ENCODE measurements at places on chromosomes 2 and 18.

GRCh38 chr2:241958818-241959545, 89.5 kb downstream of the RTP5 start:
- no peak for DNase-seq

DNA sequence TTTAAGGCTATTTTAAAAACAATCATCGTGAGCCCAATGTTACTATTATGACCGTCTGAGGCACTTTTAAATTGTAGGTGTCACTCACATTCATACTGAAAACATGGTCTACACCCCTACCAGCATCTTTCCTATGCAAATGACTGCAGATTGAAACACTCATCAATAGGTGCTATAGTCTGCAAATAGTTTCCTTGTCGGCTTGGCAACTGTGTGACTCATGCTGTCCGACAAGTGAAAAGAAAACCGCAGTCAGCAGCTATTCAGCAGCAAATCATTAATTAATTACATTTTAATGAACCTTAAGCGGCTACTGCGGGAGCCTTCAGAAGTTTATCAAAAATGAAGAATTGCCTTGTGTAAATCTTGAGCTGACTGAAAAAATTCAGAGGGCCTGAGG, 134.4 kb downstream of the FIGN start:
- DNase-seq, result no peak

- no peak for DNase-seq
These were observed 60.4 kb downstream of the SNTG2 start for GRCh38 chr2:1011006-1011405.

DNA sequence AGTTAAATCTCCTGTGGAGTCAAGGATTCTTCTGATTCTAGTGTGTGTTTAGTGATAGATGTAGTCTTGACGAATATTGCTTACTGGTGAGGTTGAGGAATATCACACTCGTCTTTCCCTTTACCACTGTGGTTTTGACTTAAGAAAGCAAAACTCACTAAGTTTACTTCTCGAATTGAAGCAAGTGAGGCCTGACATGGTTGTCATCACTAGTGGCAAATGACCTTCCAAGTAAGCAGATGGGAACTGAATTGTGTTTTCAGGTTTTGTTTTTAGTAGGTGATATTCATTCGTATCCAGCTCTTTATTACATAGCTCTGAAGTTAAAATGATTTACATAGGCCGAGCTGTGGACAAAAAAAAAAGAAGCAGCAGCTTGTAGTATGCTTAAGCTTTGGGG, 20.6 kb upstream of the DSG4 start:
- no peak for DNase-seq

- DNase-seq, result no peak
These were observed 1579.0 kb upstream of the NXPH2 start for GRCh38 chr2:140359056-140359771.

DNA sequence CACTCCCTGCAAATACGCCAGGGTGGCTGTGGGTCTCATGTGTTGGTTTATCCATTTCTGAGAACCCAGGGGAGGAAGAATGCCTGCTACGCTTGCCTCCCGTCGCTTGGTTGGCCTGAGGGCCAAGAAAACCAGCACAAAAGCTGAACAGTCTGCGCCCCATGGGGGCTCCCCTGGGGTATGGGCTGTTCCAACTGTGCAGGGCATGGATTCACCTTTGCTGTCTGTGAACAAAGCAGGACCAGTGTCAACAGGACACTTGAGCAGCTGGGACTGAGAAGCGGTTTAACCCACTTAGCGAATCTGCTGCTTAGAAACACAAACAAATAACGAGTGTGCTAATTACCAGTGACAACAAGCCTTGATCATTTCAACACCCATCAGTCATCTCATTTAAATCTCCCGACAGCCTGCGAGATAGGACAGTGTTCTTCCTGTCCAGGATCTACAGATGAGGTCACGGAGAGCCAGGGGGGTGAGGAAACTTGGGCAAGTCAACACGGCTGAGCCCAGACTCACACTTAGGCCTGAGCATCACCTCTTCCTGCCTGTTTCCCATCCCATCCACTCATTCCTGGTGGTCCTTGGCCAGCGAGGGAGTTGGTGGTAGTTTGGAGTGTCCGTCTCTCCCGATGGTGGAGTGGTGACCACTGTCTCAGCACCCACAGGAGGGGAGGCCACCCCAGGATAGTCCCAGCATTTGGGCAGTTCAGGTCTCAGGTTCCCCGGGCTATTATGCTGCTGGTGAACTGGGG, 111.6 kb upstream of the HAAO start:
- DNase-seq, result no peak

GRCh38 chr18:72940986-72941385, 73.2 kb upstream of the NETO1 start:
- DNase-seq, result no peak

DNA sequence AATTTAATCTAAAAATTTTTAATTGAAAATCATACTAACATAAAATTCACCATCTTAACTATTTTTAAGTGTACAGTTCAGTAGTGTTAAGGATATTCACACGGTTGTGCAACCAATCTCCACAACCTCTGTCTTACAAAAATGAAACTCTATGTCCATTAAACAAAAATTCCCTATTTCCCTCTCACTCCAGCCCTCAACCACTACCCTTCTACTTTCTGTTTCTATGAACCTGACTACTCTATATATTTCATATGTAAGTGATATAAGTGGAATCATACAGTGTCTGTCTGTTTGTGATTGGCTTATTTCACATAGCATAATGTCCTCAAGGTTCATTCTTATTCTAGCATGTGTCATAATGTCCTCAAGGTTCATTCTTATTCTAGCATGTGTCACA, 34.3 kb upstream of the OSBPL6 start:
- DNase-seq, result no peak

DNA sequence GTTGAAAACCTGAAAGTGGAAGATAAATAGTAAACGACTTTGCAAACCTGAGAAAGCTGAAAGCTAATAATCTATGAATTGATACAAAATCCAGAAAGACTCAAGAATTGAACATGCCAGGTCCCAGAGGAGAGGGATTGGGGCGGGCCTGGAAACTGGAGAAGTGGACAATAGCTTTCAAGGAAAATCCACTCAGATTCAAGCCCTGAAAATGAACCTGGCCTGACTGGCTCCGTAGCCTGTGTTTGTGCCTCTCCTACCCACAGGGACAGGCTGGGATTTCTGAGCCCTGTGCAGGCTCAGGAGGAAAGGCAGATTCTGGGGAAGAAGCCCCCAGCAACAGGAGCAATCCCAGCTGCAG, 274.8 kb upstream of the HS6ST1 start:
- DNase-seq, result no peak

- no peak for DNase-seq
These were observed 175.7 kb downstream of the SOCS6 start for GRCh38 chr18:70464343-70465114.

DNA sequence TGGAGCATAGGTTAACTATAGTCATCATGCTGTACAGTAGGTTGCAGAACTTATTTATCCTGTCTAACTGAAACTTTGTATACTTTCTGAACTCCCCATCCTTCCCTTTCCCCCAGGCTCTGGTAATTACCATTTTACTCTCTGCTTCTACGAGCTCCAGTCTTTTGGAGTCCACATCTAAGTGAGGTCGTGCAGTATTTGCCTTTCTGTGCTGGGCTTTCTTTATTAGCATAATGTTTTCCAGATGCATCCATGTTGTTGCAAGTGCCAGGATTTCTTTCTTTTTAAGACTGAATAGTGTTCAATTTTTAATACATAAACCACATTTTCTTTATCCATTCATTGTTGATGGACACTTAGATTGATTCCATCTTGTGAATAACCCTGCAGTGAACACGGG, 464.1 kb downstream of the TGIF1 start:
- no peak for DNase-seq

DNA sequence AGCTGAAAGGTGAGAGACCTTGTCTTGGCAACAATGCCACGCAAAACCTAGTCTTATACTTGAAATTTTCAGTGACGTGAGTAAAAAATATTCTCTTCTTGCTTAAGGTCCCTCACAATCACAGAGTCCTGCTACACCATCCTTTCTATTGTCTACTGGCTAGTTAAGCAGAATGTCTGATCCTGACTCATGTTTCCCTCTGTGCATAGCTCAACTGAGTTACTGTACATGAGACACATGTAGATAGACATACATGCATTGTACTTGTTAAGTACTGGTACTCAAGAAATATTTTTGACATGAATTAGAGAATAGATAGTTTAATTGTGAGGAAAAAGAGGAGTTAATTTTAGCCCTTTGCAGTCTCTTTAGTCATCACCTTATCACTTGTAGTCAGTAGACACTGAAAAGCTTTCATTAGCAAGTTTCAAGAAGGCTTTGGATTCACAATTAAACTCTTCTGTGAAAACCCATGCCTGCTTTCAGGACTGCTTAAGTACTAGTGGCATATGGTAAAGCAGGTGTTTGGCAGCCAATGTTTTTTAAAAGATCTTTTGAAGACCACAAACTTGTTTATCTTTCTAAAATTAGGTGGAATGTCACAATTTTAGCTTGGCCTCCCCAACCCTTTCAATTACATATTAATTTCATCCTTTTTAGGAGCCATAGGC, 158.7 kb upstream of the CCDC150 start:
- no peak for DNase-seq

DNA sequence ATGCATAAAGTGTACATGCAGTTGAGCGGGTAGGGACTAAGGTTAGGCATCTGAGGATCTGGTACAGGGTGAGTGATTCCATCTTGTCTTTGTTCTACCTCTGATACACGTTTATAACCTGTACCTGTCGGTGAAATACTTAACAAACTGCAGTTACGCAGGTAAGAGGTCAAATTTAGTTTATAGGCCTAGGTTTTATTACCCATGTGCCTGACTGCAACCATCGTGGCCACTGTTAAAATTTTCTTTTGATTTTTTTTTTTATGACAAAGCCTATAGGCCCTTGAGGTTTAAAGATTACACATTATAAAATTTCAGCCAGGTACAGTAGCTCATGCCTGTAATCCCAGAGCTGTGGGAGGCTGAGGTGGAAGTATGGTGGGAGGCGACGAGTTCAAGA, 15.4 kb upstream of the HNMT start:
- no peak for DNase-seq

DNA sequence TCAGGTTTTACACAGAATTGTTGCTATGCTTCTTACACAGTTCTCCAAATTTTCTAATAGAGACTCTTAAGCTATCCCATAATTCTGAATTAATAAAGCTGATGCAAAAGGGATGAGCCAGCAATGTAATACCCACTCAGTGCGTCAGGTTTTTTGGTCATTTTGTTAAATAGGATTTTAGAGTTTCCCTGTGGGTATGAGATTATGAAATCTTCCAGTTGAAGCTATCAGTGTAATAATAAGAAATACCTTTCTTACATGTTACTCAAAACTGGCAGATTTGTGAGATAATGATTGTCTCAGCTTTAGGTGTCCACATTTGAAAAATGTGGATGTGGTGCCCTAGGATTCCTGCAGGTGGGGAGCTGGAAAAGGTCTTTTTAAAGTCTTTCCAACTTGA, 44.5 kb downstream of the SOCS6 start:
- DNase-seq, result no peak

DNA sequence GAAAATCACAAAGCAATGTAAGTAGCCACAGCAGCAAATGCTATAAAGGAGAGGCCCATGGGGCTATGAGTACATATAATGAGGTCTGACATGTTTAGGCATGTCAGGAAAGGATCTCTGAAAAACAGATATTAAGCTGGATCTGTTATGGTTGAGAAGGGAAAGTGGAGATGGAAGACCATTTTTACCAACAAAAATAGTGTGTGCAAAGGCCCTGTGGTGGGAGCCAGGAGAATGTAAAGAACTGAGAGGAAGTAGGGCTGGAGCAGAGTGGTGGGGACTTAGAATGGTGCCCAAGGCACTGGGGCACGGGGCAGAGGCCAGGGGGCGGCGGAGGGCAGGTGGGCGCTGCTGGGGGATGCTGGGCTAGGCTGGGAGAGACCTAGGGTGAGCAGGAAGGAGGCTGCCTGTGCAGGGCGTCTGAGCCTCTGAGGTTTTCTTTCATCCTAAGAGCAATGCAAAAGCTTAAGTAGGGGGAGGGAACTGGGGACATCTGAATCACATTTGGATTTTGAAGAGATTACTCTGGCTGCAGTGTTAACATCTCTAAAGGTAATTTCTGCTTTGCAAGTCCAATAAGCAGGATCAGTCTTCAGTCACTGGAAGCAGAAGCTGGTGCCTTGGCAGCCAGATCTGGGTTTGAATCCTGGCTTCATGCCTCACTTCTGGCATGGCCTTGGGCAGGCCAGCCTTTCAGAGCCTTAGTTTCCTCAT, 4.9 kb upstream of the AGFG1 start:
- DNase-seq, result no peak

- no peak for DNase-seq
These were observed 218.3 kb upstream of the SMAD7 start for GRCh38 chr18:49169037-49169521.

GRCh38 chr2:235898766-235899165, 269.4 kb downstream of the GBX2 start:
- no peak for DNase-seq

- no peak for DNase-seq
These were observed 217.6 kb upstream of the FIGN start for GRCh38 chr2:163953390-163953907.

DNA sequence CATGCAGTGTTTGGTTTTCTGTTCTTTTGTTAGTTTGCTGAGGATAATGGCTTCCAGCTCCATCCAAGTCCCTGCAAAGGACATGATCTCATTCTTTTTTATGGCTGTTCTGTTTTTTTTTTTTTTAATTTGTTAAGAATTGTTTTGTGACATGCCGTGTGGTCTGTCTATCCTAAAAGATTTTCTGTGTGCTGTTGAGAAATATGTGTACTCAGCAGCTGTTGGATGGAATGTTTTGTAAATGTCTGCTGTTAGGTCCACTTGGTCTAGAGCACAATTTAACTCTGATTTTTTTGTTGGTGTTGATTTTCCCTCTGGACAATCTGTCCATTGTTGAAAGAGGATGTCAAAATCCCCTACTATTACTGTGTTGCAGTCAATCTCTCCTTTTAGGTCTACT, 80.4 kb upstream of the WDR75 start:
- no peak for DNase-seq

DNA sequence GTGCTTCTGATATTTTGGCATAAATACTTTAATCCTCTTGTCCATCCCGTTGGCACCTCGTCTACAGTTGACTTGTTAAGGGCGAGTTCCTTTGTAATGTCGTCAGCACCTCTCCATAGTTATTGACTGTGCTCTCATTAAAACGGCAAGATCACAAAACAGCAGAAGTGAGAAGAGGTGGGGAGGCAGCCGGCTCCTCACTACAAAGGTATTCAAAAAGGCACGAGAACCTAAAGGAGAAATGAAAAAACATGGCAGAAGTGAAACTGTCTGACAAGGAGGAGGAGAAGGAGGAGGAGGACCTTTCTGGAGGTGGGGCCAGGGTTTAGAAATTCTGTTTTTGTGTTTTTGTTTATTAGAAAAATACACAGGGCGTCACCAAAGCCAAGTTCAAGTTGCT, 235.6 kb downstream of the BCL11A start:
- DNase-seq, result no peak
